Kidney (tissue), 22 donors: ENCODE measurements at places on chromosomes 3 and 15.

- no peak for DNase-seq
Measured at GRCh38 chr3:184914628-184915027, 102.7 kb downstream of the VPS8 start.

DNA sequence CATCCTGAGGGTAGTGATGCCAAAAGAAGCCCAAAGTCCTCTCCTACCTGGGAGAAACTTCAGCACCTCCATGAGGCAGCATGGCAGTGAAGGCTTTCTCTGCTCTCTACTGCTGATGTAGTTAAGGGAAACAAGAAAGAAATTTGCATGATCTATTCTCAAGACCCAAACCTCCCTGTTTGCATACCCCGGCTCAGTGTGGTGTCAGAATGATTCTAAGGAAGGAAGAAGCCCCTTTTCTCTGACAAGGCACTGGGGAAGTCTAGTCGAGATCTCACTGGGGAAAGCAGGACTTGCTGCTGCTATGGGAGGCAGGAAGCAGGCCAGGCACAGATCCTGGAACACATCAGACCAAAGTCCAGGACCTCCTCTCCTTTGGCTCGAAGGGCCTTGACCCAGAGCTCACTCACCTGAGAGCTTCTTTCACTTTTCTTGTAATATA lies 89.4 kb upstream of the ICE2 start:
- DNase-seq = no peak

- DNase-seq = no peak
Measured at GRCh38 chr15:63135804-63136203, 14.1 kb downstream of the LACTB start.

GRCh38 chr3:179943117-179943880 lies 93.4 kb downstream of the PEX5L start:
- DNase-seq = peak; percentile 47

- DNase-seq = no peak
Measured at GRCh38 chr15:50350621-50351020, 4.4 kb downstream of the GABPB1 start.

DNA sequence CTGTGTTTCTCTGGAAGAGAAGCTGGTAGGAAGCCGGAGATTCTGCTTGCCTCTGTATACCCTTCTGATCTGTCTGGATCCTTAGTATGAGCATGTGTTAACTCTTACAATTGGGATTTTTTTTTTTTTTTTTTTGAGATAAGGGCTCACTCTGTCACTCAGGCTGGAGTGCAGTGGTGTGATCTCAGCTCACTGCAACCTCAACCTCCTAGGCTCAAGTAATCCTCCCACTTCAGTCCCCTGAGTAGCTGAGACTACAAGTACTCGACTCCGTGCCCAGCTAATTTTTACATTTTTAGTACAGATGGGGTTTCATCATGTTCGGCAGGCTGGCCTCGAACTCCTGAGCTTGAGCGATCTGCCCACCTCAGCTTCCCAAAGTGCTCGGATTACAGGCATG lies 44.5 kb downstream of the RPN1 start:
- DNase-seq = no peak

DNA sequence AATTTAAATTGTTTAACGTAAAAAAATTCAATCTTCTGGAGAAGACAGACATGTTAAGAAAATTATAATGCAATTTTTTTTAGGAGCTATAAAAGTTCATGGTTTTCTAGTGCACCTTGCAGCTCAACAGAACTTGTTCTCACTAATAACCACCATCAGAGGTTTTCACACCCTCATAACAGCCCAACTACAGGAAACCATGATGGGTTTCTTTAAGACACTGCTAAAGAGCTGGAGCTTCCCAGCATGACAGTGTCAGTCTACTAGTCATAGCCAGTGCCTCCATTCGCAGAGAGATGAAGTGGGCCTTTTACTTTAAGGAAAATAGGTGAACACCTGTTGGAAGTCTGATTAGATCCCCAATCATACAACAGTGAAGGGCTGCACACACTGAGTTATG lies 224.1 kb upstream of the TRIM42 start:
- no peak for DNase-seq

GRCh38 chr3:126878664-126879063 lies 104.3 kb upstream of the PLXNA1 start:
- no peak for DNase-seq

- no peak for DNase-seq
Measured at GRCh38 chr15:77493324-77493907, 72.7 kb downstream of the HMG20A start.

DNA sequence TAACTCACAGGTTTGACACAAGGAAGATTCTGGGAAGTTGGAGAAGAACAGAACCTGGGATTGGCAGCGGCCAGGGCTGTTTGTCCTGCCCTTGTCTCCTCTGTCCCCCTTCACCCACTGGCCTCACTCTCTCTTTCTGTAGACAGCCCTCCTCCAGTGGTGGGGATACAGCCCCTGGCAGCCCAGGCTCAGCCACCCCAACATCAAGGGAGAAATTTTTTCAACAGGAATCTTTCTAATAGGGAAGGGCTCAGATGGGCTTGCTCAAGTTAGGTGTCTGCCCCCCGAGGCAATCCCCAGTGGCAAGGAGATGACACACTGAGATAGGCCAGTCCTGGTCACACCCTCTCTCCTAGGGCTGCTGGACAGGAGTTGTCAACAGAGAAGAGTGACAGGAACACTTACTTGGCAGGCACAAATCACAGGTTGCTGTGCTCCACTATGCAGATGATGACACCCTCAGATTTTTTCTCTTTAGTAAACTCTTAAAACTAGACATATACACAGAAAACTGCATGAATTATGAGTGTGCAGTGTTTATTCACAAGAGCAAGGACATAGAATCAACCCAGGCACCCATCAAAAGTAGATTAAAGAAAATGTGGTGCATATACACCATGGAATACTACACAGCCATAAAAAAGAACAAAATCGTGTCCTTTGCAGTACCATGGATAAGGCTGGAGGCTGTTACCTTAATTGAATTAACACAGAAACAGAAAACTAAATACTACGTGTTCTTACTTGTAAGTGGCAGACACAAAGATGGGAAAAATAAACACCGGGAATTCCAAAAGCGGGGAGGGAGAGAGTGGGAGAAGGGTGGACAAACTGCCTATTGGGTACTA lies 36.3 kb downstream of the PLA2G4D start:
- no peak for DNase-seq

GRCh38 chr3:134356411-134357040 lies 17.7 kb downstream of the AMOTL2 start:
- no peak for DNase-seq

GRCh38 chr3:30122359-30122758 lies 484.0 kb upstream of the TGFBR2 start:
- no peak for DNase-seq

- no peak for DNase-seq
Measured at GRCh38 chr3:312911-313310, 116.3 kb downstream of the CHL1 start.

DNA sequence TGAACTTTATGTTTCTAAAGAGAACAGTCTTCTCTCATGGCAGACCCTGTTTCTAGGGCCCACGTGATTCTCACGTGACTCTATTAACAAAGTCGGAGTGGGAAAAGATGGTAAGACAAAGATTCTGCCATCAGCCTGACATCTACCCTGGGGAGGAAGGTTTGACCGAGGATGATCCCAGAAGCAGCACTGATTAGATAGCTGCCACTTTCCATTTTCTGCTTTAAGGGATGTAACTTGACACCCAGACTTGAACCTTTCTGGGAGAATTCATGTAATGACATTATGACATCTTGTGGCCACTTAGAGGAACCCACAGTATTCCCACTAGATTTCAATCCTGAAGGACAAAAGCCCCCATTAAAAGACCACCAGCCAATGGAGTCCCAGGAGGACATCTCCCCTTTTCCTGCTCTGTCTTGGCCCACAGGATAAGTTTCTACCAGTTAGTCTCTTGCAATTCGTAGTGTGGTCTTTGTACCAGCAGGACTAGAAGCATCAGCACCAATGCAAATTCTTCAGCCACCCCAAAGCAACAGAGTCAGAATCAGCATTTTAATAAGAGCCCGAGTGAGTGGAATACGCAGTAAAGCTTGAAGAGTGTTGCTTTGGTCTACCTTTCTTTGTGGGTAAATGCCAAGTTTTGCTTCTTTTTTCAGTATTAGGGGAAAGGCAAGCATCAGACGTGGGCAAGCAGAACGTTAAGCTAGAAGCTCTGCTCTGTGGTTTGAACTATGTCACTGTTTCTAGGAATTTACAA lies 480.5 kb upstream of the PROK2 start:
- no peak for DNase-seq

DNA sequence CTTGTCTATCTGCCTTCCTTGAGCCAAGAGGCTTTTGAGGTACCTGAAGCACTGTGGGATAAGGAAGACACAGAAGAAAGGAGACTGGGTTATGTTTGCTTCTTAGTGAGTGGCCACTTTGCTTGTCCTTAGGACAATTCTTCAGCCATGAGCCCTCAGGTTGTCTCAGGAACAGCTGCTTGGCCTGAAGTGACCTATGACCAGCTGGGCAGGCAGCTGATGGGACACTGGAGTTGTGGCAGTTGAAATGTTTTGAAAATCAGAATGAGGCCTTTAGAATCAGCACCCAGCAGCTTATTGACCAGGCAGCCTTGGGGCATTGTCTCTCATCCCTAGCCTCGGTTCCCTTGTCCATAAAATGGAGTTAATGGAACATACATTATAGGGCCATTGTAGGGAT lies 37.0 kb downstream of the RBP2 start:
- no peak for DNase-seq

- no peak for DNase-seq
Measured at GRCh38 chr3:45166321-45166879, 20.2 kb upstream of the CDCP1 start.

GRCh38 chr3:84275532-84275931 lies 683.3 kb upstream of the CADM2 start:
- DNase-seq = no peak

- DNase-seq = no peak
Measured at GRCh38 chr15:64527263-64527984, 67.0 kb downstream of the ZNF609 start.
